ENCODE measurements at places on chromosomes 2 and 18. TPM values are rescaled to one million over a fixed set of nuclear protein-coding genes. Genes with fewer than 3 reads are reported as not detected.

The PKP4 gene
- 38.2 TPM for total RNA-seq

The REG1B gene
- not detected for total RNA-seq

The KLF11 gene
- 3.7 TPM for total RNA-seq

- H3K27ac ChIP-seq, result no peak overlapping the region
- DNase-seq, result peak; percentile 66
- H3K4me1 ChIP-seq, result peaks cover 3% of the 10 kb centered on the region
- no peak overlapping the region for H3K4me3 ChIP-seq
Measured at GRCh38 chr18:5630057-5630899, 86.5 kb upstream of the EPB41L3 start.

GRCh38 chr2:26465981-26466471 is 11.9 kb downstream of the OTOF start:
- H3K36me3 ChIP-seq, result no peaks in the 10 kb centered on the region
- no peaks in the 10 kb centered on the region for H3K4me1 ChIP-seq
- no peak overlapping the region for H3K27ac ChIP-seq

- H3K36me3 ChIP-seq, result no peaks in the 10 kb centered on the region
- H3K4me1 ChIP-seq, result peaks cover 29% of the 10 kb centered on the region
- H3K27ac ChIP-seq, result no peak overlapping the region
- H3K4me3 ChIP-seq, result peak overlapping the region; percentile 67
- no peak for DNase-seq
Measured at GRCh38 chr2:60554646-60555065, 1.2 kb upstream of the BCL11A start.

DNA sequence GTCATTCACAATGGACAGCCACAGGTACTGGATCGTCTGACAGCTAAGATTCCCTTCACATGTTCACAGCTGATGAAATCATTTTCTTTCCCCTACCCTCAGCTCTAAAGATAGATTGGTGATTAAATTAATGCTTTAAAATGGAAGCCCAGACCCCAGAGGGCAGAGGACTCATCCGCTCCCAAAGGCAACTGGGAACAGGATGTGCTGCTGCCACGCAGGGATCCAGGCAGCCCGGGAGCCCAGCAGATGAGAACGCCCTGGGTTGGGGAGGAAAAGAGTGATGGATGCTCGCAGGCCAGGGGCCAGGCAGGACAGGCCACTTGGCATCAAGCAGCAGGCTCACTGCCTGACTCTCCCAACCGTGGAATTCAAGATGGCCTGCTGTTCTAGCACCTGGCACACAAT is 41.3 kb downstream of the HDHD2 start:
- H3K27ac ChIP-seq, result no peak overlapping the region
- H3K36me3 ChIP-seq, result peaks cover 2% of the 10 kb centered on the region
- H3K27me3 ChIP-seq, result no peaks in the 10 kb centered on the region
- no peaks in the 10 kb centered on the region for H3K4me1 ChIP-seq

GRCh38 chr2:36406296-36406695 is 50.7 kb downstream of the CRIM1 start:
- H3K27ac ChIP-seq, result no peak overlapping the region
- H3K27me3 ChIP-seq, result no peaks in the 10 kb centered on the region
- H3K36me3 ChIP-seq, result no peaks in the 10 kb centered on the region
- no peak overlapping the region for H3K4me3 ChIP-seq
- H3K4me1 ChIP-seq, result no peaks in the 10 kb centered on the region

- H3K4me3 ChIP-seq, result peak overlapping the region; percentile 82
- H3K36me3 ChIP-seq, result peaks cover 6% of the 10 kb centered on the region
- H3K4me1 ChIP-seq, result peaks cover 44% of the 10 kb centered on the region
Measured at GRCh38 chr18:76451396-76452331, 43.4 kb downstream of the ZNF516 start.

DNA sequence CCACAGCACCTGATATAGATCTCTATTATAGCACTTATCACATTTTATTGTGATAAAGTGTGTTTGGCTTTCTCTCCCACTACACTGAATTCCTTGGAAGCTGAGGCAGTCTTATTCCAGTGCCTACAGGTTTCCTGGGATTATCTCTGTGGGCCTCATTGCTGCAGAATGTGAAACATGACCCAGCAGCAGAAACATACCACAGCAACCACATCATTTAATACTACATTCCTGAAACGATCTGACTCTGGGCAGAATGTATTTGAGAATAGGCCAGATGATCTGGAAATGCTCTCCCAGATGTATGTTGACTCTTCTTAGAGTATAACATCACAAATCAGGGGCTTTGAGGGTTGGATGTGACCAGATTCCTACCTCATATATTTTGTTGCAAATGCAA is 323.5 kb upstream of the TANK start:
- no peak for DNase-seq
- no peaks in the 10 kb centered on the region for H3K36me3 ChIP-seq
- no peaks in the 10 kb centered on the region for H3K4me1 ChIP-seq
- H3K27ac ChIP-seq, result no peak overlapping the region
- peaks cover 5% of the 10 kb centered on the region for H3K27me3 ChIP-seq

- no peak overlapping the region for H3K27ac ChIP-seq
- peaks cover 2% of the 10 kb centered on the region for H3K4me1 ChIP-seq
- no peak for DNase-seq
- H3K27me3 ChIP-seq, result no peaks in the 10 kb centered on the region
- H3K36me3 ChIP-seq, result no peaks in the 10 kb centered on the region
Measured at GRCh38 chr2:45904267-45904945, 252.9 kb downstream of the PRKCE start.

Measured in activated naive CD8-positive, alpha-beta T cell treated with anti-CD3 and anti-CD28 coated beads for 36 hours (primary cell).